ENCODE measurements at places on chromosomes 12 and 14.

DNA sequence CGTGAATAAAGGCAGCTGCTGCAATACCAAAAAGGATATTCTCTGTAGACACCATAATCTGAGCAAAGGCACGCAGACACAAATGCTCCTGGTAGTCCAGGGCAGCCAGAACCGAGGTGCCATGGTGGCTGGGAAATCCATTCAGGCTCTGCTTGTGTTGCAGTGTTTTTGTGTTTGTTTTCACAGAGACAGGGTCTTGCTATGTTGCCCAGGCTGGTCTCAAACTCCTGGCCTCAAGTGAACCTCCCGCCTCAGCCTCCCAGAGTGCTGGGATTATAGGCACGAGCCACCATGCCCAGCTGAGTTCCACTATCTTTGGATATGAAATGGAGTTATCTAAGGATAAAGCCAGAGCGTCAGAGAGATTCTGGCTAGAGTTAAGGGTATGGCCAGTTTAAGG, 39.8 kb downstream of the DCAF4 start:
- DNase-seq: no peak

- DNase-seq: no peak
Observed at GRCh38 chr14:75311356-75311755, 32.7 kb downstream of the FOS start.

- DNase-seq: peak; percentile 75
Observed at GRCh38 chr12:111404362-111405148, 1.2 kb upstream of the SH2B3 start.

DNA sequence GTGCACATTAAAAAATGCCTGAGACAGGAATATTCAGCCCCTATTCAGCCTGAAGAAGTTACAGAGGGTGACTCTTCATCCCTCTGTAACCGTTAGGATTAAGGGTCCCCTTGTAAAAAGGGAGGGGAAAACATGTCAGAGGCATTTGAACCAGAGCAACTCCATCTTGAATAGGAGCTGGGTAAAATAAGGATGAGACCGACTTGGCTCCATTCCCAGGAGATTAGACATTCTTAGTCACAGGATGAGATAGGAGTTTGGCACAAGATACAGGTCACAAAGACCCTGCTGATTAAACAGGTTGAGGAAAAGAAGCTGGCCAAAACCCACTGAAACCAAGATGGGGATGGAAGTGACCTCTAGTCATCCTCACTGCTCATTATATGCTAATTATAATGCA, 19.9 kb upstream of the MDM1 start:
- no peak for DNase-seq

- no peak for DNase-seq
Observed at GRCh38 chr12:67928621-67929383, 60.4 kb upstream of the IFNG-AS1 start.

DNA sequence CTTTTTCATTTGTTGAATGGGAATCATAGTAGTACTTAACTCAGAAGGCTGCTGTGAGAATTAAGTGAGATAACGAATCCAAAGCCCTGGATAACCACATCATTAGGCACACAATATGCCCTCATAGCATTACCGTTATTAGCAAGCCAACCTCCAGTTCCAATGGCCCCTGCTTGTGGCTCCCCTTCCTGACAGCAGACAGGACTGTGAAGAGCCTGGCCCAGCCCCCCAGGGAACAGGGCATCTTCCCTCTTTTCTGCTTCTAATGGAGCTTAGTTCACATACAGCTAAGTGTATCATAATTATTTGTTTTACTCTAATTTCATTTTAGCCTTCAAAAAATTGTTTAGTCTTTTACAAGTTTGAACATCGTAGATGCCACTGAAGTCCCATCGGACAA, 39.7 kb downstream of the DHRS2 start:
- no peak for DNase-seq

- peak; percentile 70 for DNase-seq
Observed at GRCh38 chr14:35814371-35815005, 5.4 kb upstream of the RALGAPA1 start.

Data from stimulated activated CD8-positive, alpha-beta memory T cell treated with anti-CD3 and anti-CD28 coated beads, Interleukin-4, amount 100 ng/mL, for 24 hours (primary cell).